ENCODE measurements at places on chromosomes 7 and 10.
A peak's percentile ranks its signal among the peaks of the same experiment; 100 is the strongest.

GRCh38 chr7:153503093-153503492, 549.1 kb upstream of the DPP6 start:
- no peak for DNase-seq

- DNase-seq = no peak
Measured at GRCh38 chr10:107481224-107481623, 316.7 kb upstream of the SORCS1 start.

DNA sequence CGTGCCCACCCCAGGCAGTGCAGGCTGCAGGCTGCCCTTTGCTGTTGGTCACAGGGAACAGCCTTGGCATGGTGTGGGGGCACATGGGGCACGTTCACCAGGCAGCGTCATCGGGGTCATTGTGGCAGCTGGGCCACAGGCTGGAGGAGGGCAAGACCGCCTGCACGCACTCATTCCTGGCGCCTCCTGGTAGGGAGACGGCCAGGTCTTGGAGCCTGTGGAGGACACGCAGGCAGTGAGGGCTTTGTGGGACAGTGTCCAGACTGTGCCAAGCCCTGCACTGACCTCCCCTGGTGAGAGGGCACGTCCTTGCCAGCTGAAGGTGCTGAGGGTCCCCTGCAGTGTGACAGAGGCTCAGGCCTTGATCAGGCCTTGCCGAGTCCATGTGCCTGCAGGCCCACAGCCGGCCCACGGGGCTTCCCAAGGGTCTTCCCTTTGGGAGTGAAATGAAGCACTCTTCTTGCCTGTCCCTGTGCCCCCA, 76.4 kb downstream of the NKX6-2 start:
- no peak for DNase-seq

DNA sequence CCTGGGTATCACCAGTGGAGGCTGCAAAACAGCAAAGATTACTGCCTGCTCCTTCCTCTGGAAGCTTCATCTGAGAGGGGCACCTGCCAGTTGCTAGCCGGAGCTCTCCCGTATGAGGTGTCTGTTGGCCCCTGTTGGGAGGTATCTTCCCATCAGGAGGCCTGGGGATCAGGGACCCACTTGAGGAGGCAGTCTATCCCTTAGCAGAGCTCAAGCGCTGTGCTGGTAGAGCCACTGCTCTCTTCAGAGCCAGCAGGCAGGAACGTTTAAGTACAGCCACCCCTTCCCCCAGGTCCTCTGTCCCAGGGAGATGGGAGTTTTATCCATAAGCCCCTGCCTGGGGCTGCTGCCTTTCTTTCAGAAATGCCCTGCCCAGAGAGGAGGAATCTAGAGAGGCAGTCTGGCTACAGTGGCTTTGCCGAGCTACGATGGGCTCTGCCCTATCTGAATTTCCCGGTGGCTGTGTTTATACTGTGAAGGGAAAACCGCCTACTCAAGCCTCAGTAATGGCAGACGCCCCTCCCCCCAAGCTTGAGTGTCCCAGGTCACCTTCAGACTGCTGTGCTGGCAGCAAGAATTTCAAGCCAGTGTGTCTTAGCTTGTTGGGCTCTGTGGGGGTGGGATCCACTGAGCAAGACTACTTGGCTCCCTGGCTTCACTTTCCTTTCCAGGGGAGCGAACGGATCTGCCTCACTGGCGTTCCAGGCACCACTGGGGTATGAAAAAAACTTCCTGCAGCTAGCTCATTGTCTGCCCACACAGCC, 19.6 kb downstream of the SEMA3E start:
- no peak for DNase-seq

DNA sequence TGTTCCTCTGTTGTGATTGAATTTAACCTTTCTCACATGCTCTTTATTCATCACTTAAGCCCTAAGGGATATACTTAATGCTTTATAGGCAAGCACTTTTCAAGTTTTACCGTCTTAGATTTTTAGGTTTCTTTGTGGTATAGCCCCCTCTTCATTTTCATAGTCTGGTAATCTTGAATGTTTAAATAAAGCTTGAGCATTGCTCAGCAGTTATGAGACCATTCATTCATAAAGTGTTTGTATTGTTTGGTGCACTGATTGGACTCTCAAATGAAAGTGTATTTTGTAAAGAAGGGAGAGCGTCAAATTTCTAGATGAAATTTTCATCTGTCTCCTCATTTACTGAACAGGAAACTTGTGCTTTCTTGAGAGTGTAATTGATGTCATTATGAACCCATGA, 25.2 kb downstream of the TASOR2 start:
- DNase-seq = no peak

DNA sequence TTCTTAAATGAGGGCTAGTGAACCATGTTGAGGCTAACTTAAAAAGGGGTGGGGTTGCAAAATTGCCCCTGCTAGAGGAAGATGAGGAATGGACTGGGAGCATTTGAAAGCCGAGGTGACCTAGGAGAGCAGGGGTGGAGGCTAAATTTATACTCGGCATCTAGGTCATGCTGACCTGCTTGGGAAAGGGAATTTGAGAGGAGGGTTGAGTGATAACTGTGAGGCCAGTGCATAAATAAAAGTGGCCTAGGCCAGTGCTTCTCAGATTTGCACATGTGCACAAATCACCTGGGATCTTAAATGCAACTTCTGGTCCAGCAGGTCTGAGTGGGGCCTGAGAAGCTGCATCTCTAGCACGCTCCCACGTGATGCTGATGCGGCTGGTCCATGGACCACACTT, 70.4 kb downstream of the CDK1 start:
- no peak for DNase-seq

DNA sequence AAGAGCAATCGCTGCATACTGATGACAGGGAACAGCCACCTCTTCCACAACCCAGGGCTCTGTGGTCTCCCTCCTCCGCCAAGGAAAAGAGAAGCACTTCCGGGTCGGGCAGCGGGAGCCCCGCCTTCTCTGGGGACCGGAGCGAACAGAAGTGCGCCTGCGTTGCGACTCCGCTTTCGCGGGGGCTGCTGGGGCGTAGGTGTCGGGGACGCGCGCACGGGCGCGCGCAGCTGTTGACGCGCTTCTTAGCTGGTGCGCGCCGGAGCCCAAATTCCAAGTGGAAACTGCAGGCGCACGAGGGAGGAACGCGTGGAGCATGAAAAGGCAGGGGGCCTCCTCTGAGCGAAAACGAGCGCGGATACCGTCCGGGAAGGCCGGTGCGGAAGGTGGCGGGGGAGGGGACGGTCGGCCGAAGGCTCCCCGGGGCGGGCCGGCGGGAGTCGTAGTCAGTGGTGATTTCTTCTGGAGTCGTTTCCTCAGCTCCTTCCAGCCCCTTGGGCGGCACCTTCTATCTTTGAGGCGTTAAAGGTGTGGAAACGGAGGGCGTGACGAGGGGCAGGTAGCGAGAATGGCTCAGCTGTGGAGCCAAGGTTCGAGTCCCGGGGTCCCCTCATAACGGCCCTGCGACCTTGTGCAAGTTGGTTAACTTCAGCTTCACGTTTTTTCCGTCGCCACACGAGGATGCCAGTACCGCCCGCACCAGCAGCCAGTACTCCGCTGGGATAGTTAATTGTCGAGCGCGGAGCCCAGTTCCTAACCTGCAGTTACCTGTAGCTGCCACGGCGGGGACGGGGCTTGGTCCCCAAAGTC, at the start of the genes COX15 and CUTC:
COX15 (minus strand) TSS at position 95 of the 810 bp plus-strand sequence; CDS start at position 17, 78 bp downstream.
CUTC (plus strand) TSS at position 202 of the 810 bp plus-strand sequence; CDS start at position 317, 115 bp downstream.
- DNase-seq = peak; percentile 88

- no peak for DNase-seq
Measured at GRCh38 chr7:148697256-148698006, 1.3 kb upstream of the CUL1 start.

DNA sequence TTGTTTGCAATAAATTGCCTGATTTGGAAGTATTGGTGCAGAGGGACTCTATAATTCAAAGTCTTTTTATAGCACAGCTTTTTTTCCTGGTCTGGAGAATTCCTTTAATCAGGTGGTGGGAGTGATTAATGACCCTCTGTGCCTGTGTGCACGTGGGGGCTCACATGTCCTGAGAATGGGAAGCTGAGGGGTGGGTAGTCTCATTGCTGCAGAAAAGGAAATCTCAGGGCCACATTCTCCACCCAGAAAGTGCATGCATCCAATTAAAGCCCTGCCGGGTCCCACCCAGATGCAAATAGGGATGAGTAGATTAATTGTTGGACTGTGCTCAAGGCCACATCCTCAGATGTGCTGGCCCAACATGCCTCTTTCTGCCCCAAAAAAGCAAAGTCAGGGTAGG, 324.7 kb downstream of the CXCL12 start:
- no peak for DNase-seq

Data from activated T-helper 1 cell treated with anti-CD3 and anti-CD28 coated beads, Interleukin-2, amount 50 U/mL, for 16 hours (primary cell).